ENCODE measurements at places on chromosomes 4 and X.

DNA sequence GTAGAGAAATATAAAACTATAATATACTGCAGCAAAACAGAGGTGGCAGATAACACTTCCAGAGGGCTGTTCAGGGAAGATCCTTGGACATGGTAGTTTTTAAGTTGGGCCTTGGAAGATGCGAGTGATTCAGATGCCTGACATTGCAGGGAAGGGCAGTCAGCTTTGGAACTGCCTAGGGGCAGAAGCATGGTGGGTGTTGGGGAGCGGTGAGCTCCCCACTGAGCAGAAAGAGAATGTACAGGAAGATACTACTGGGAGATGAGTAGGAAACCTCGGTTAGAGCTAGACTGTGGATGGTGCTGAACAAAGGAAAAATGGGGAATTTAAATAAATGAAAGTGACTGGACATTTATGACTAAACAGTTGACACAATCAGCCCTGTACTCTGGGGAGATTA, 24.9 kb upstream of the SEC24B start:
- no peak for DNase-seq

DNA sequence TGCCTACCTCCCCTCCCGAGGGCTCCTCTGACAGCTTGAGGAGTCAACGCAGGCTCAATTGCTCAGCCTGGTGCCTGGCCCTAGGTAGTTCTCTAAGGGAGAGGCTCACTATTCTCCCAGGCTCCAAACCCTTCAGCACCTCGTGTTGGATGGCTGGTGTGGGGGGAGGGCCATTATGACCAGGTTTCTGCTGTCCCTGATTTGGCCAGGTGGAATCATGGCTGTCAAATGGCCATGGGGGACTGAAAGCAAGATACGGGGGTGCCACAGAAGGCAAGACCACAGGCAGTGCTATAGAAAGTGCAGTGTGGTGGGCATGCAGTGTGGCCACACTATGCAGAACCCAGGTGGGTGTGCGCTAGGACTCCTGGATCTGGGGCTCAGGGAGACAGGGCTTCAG, 9.5 kb downstream of the PNMA6F start:
- no peak for DNase-seq

- no peak for DNase-seq
Measured at GRCh38 chrX:97021680-97022079, 138.0 kb downstream of the RPA4 start.

- peak; percentile 20 for DNase-seq
Measured at GRCh38 chrX:108699368-108699767, 37.0 kb downstream of the IRS4 start.

DNA sequence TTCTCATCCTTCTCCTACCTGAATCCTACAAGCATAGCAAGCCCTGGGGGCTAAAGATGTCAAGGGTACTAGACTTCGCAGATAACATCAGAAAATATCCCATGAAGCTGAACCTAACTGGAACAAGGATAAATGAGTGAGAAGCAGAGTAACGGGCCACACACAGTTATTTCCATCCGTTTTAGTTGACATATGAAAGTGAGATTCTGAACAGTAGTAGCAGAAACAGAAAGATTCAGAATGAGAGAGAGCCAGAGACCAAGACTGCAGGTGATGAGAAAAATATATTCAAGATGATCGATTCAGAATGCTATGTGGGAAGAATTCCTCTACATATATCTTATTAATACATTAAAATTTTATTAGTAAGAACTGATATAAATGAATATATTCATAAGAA, 165.1 kb downstream of the TSPAN5 start:
- no peak for DNase-seq

DNA sequence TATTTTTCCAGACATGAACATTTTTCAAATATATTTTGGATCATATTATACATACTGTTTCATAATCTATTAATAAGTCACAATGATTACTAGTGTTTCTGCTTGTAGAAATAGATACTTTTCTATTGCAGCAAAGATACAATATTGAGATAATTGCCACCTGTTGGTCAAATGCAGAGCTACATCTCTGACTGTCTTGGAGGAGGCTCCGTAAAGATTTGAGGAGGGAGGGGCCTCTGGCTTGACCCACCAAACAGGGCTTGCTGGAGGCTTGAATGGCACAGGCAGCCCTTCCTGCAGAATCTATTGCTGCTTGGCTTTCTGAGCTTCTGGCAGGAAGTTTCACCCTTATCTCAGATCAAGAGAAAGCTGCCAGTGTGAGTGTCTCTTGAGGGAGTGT, 99.3 kb upstream of the ARMCX2 start:
- no peak for DNase-seq

GRCh38 chr4:145494666-145495270, 13.1 kb downstream of the SMAD1 start:
- no peak for DNase-seq

DNA sequence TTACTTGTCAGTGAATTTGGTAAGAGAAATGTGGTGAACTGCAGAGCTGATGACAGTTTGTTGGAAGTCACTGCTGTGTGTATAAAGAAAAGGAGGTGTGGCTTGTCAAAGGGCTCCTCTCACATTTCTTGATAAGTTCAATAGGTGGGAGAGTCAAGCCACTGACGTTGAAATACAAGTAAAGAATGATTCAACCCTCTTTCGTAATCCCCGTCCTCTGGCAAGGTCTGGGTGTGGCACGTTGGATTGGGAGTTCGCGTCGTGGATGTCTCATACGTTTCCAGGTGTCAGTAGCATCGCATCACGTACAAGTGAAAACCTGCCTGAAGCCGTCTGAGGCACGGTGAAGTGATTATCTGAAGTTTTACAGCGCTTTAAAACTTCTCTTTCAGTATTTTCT, 76.4 kb downstream of the EGF start:
- no peak for DNase-seq

- no peak for DNase-seq
Measured at GRCh38 chr4:104524591-104524990, 29.9 kb upstream of the CXXC4 start.

GRCh38 chr4:124426279-124426678, 286.3 kb downstream of the ANKRD50 start:
- DNase-seq = no peak

DNA sequence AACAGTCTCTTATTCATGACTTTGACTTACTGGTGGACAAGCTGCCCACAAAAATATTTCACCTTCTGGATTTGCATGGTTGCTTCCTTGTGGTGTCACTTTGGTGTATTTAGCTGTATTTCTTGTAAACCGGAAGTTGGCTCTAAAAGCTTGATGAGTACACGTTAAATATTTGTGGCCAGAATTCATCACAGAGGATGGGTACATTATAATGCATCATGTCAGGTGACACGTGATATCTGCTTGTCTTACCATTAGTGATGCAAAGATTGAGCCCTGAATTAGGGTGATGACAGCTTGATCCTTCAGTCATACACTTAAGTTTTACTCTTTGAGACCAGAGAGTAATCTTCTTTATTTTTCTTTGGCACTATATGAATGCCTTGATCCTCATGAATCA, 188.3 kb upstream of the RPS6KA3 start:
- no peak for DNase-seq

GRCh38 chrX:74242484-74243138, 61.4 kb upstream of the ZCCHC13 start:
- no peak for DNase-seq

DNA sequence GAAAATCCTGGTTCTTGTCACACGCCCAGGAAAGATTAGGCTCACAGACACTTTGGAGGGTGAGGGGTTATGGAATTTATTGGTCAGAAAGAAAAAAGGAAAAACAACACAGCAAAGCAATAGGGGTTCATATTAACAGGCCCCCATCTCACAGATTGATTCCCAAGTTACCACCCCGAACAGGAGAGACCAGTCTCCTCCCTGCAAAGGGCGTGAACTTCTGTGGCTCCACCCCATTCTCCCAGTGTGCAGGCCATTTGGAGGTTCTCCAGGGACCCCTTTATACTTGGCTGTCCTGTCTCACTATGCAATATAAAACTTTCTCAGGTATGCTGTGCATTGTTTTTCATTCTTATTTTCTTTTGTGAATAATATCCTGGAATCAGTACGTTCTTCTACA, 7.4 kb downstream of the FGF2 start:
- DNase-seq = no peak

DNA sequence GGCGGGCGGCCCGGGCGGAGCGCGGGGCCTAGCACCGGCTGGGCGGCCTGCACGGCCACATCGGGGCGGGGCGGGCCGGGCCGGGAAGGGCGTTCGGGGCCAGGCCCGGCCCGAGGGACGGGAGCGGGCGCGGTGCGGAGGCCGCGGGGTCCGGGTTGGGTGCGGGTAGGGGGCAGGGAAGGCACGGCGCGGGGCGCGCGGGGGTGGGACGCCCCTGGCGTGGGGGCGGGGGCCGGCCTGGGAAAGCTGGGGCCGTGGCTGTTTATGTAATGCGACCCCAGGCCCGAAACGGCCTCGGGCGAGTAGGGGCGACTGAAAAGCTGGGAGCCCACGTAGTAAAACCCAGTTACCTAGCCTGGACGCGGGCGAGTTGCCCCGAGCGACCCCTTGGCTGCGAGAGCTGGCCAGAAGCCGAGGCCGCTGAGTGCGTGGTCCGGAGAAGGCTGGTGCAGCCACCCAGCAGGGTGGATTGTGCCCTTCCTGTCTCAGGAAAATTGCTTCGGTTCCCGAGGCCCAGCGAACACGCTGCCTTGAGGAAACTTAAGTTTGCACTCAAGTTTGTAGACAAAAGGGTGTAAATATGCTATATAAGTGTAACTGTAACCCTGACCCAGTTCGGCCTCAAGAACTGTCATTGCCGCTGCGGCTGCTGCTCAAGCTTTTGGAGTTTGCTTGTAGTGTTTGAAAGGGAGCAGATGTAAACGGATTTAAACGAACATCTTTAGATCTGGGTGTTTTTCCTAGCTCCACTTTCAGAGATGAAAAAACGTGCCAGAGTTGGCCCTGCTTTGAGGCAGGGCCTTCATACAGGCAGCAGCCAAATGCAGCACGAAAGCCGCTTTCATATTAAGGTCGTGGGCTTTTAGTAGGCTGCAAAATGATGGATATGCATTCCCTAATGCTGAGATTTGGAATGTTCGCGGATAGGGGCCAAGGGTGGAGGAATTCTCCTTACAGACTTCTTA, 674 bp downstream of the SEC24B start:
- no peak for DNase-seq

- DNase-seq = no peak
Measured at GRCh38 chr4:150799207-150799606, 215.9 kb downstream of the LRBA start.

GRCh38 chr4:68288393-68288740, 42.9 kb upstream of the TMPRSS11B start:
- DNase-seq = no peak

DNA sequence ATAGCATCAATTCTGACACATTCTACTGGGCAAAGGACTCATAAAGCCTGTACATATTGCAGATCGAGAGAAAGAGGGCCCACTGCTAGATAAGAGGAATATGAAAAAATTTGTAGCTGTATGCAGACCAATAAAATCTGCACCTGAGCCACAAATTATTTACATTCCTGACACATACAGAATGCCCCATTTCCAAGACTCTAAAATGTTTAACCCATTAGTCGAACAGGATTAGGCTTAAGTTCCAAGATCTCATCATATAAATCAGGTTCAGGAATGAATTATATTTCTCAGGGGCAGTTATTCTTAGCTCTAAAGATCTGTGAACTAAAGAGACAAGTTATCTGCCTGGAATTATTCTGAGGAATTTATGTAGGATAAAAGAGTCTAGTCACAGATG, 1615.8 kb downstream of the ARAP2 start:
- no peak for DNase-seq

GRCh38 chr4:123380728-123381716, 15.6 kb upstream of the SPRY1 start:
- no peak for DNase-seq

DNA sequence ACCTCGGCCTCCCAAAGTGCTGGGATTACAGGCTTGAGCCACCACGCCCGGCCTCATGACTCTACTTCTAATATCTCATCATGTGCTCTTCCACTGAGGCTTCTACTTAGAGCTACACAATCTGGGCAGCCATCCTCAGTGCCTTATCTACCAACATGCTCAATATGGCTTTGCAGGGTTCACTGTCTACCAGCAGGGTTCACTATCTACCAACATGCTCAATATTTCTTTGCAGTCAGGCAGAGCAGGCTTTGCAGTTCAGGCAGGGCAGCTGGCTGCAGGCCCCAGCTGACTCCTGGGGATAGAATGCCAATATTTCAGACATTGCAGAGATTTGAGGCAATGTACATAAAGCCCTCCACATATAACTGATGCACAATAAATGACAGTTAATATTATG, 47.5 kb downstream of the PKD2 start:
- DNase-seq = peak; percentile 14

- DNase-seq = no peak
Measured at GRCh38 chr4:52550186-52550585, 108.9 kb downstream of the USP46 start.

- no peak for DNase-seq
Measured at GRCh38 chr4:8894424-8894816, 22.8 kb upstream of the HMX1 start.

DNA sequence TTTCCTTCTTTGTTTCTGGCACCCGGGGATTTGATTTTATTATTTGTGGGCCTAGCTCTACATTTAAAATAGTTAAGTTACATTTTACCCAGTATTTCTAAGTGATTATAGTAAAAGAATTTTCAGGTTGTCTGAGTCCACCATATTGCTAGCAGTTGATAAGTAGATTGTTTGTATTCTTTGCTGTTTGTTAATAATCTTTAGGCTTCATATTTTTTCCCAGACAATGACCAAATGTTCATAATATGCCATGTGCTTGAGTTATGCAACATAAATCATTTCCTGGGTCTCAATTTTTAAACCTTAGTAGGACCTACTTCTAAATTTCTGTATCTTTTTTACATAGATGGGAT, 127.3 kb downstream of the PHKA2 start:
- no peak for DNase-seq

DNA sequence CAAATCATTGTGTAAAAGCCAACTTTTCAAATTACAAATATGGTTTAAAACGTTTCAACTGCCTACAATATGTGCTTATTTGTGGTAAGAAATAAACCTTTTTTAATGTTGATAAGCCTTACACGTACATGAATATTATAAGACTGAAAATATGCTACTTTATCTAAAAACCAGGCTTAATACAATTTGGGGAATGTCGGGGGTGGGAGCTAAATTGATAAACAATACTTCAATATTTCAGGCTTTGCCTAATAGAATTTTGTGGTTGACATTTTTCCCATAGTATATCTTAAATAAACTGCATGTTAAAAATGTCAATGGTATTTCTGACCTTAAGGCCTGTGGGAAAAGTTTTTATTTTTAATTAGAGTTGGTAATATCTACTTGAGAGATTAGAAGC, 69.8 kb upstream of the SLIT2 start:
- no peak for DNase-seq
